ENCODE measurements at places on chromosomes 6 and 20.
A peak's percentile ranks its signal among the peaks of the same experiment; 100 is the strongest.

GRCh38 chr20:63398744-63399514, 37.8 kb upstream of the CHRNA4 start:
- DNase-seq: no peak

- DNase-seq: no peak
Measured at GRCh38 chr6:81145506-81145905, 607.0 kb downstream of the TENT5A start.

DNA sequence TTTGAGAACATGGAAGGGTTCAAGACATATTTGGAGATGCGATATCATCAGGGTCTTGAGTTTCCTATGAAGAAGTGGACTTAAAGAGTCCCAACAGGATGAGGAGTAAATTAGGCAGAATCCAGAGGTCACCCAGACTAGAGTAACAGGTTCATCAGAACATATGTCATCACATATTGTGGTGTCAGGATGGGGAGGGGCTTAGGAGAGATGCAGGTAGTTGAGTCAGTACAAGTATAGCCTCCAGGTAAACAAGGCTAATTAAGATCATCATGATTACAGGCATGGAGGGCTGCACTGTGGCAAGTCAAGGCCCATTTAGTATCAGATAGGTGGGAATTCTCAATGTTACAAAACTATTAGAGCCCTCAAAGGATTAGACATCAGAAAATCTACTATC, 90.1 kb upstream of the PAK5 start:
- no peak for DNase-seq

- DNase-seq: peak; percentile 83
Measured at GRCh38 chr6:35494161-35494563, 2.7 kb downstream of the TEAD3 start.

DNA sequence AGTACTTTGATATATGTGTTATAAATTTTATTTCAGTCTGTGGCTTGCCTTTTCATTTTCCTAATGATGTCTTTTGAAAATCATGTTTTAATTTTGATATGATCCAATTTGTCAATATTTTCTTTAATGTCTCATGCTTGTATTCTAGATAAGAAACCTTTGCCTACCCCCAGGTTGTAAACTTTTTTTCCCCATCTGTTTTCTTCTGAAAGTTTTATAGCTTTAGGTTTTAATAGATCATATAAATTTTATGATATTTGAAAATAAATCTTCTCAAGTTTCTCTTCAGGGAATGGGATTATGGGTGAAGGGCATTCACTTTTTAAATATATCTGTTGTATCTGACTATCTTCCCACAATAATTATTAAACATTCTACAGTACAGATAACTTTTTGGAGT, 66.7 kb downstream of the SESN1 start:
- no peak for DNase-seq

DNA sequence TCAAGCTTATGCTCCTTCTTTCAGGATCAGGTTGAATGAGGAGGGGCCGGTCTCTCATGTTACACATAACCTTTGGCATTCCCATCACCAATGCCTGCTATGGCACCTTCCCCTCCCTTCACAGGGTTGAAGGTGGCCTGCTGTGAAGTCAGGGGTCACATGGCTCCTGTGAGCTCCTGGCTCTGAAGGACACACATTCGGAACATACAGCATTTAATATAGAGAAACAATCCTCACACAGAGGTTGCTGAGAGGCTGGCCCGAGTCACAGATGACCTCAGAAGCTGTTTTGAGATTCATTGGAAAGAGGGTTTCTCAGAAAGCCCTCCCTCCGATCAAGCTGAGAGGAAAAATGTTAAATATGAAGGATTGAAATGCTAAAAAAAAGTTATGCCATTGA, 82.1 kb downstream of the PSMG4 start:
- no peak for DNase-seq

- no peak for DNase-seq
Measured at GRCh38 chr20:48841196-48841874, 13.5 kb upstream of the PREX1 start.

DNA sequence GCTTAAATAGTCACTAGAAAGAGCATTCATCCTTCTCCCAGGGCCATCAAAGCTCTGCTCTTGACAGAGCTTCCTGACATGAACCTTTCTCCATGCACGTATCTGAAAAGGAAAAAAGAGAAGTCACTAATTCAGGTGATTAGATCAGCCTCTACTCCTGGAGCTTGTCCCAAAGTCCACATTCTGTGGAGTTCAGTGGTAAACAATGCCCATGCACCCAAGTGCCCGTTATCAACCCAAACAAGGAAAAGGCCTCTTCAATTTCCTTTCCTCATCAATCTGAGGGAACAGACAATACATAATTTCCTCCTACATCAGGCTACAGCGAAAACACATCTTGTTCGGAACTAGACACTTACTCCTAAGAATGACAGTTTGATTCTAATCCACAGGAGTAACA, 129.2 kb upstream of the PCSK2 start:
- DNase-seq: no peak

DNA sequence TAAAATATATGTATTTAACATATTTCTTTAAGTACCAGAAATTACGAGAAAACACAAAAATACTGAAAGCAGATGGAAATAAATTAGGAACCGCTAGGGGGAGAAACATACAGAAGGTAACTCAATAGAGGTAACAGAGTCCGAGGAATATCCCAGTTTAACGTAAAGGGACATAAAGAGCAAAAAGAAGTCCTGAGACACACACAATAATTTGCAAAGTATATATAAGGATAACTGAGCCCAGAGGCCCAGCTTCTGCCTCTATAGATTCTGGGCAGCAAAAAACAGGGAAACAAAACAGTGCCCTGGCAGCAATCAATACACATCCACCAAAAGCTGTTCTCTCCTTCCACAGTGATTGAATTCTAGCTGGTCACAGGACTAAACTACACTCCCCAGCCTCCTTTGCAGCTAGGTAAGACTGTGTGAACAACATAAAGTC, 15.1 kb downstream of the TBC1D32 start:
- no peak for DNase-seq

GRCh38 chr6:16774437-16774836, 13.2 kb upstream of the ATXN1 start:
- no peak for DNase-seq

GRCh38 chr6:85388531-85388930, 61.4 kb upstream of the NT5E start:
- DNase-seq: no peak

GRCh38 chr6:139271056-139271455, 20.7 kb downstream of the TXLNB start:
- no peak for DNase-seq

GRCh38 chr6:170186006-170186935, 104.6 kb downstream of the DLL1 start:
- DNase-seq: no peak

DNA sequence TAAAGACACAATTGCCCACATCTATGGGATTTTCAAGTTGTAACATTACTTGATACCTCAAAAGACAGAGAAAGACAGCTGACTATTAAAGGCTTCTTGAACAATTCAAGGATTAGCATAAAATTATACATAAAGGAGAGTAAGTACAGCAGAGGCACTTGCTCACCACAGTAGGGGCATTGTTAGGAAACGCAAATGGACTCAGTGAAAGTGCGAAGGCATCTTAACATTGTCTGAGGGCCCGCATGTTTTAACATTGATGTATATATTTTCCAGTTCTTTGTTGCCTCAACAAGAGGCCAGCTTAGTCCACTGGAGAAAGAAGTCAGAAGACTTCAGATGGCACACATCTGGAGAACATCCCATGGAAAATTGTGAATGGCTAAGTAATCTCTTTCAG, 115.4 kb downstream of the SIM1 start:
- no peak for DNase-seq

GRCh38 chr6:43999628-44000027, 127.6 kb downstream of the MRPL14 start:
- no peak for DNase-seq

DNA sequence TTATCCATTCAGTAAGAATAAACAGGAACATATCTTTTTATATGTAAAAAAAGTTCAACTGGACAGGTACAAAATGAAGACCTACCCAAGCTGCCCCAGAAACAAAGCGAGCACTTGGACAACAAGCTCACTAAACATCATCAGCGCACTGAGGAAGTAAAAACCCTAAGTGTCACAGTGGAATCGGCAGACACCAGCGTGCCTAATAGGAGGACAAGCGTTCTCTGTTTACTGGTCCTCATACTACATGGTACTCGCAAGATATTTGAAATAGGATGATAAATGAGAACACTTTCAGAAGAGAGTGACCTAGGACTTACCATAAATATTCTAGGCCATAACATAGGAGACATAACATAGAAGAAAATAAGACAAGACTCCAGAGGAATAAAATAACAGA, 18.2 kb downstream of the MAP7 start:
- no peak for DNase-seq

DNA sequence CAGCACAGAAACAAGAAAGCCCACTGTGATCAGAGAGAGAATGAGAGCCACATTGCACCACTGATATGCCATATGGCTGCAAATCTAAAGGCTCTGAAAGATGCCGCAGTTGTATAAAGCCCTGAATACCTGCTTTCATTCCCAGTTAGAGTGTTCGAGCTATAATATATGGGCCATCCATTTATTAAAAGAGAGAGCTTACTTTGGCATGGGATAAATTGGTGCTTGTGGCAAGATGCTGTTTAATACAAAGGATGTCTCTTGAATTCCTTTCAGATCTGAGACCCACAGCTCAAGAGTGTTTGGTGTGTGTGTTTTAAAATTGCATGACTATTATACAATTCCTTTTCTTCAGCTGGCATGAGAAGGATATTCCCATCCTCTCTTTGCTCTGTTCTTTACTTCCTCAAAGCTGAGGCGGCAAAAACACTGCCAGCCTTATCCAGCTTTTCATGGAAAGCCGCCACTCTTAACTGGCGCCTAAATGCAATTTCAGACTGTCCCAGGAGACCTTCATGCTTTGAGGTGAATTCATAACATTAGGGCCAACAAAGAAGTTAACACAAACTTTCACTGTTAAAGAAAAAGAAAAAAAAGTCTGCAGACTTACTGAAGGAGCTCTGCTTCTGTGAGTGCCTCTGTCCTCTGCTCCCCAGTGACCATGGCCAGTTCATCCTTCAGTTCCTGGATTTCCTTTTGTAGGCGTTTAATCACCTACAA, 147.6 kb downstream of the KIF6 start:
- DNase-seq: no peak

- no peak for DNase-seq
Measured at GRCh38 chr6:3033652-3034051, 34.0 kb downstream of the NQO2 start.

- DNase-seq: no peak
Measured at GRCh38 chr20:20859510-20859909, 147.1 kb upstream of the RALGAPA2 start.

DNA sequence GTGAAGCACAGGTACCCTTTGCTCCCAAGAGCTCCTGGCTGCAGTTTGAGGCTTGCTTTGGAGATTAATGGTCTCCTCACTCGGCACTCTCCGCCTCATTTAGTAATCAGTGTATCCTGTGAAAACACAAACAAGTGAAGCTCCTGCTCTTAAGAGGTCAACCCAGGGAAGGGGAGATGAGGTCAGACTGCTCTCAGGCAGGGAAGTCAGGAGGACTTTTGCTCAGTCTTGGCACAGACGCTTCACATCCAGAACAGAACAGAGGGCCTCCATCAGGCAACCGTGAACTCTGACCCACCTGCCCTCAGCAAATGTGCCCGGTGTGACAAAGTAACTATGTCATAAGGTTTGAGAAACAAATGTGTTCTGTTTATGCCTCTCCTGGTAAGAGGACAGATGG, 428.8 kb upstream of the JARID2 start:
- no peak for DNase-seq

DNA sequence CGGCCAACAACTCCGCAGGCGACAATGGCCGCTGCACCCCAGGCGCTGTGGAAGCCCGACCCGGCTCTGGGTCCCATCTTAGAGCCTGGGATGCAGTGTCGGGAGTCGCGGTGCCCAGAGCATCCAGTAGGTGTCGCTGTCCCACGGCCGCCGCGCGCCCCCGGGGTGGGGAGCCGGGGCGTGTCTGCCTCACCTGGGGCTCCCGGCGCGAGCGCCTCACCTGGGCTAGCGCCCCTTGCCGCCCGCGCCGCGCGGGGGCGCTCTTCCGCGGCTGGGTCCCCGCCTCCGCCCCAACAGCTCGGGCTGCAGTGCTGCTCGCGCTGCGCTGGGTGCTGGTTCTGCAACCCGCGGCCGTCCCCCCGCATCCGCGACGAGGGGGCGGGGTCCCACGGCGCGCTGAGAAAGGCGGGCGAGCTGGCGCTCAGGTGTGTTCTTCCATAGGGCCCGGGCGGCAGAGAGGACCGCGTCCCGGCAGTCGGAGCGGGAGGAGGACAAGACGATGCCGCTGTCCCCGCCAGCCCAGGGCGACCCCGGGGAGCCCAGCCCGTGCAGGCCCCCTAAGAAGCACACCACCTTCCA, at the start of gene CRYBG1:
Gene CRYBG1, plus strand, starts transcription at position 308 of the 579 bp plus-strand sequence. Its CDS starts 192 bp downstream, at position 500.
- DNase-seq: no peak

GRCh38 chr20:16385891-16386290, 187.4 kb downstream of the KIF16B start:
- DNase-seq: no peak

GRCh38 chr6:44856479-44856878, 469.0 kb downstream of the CDC5L start:
- DNase-seq: no peak

GRCh38 chr6:121619013-121619412, 183.6 kb downstream of the GJA1 start:
- DNase-seq: no peak

DNA sequence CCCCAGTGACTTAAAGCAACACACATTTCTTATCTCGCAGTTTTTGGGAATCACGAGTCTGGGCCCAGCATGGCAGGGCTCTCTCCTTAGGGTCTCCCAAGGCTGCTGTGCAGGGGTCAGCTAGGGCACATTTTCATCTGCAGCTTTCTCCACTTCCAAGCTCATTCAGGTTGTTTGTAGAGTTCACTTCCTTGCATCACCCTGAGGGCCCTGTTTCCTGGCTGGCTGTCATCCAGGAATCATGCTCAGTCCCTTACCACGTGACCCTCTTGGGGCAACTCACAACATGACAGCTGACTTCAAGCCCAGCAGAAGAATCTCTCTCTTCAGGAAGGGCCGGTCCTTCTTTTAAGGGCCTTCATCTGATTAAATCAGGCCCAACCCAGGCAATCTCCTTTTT, 21.3 kb downstream of the SNAP25 start:
- no peak for DNase-seq

- DNase-seq: no peak
Measured at GRCh38 chr6:153858529-153858928, 180.5 kb upstream of the OPRM1 start.

GRCh38 chr6:159933077-159933476, 35.8 kb upstream of the IGF2R start:
- no peak for DNase-seq

DNA sequence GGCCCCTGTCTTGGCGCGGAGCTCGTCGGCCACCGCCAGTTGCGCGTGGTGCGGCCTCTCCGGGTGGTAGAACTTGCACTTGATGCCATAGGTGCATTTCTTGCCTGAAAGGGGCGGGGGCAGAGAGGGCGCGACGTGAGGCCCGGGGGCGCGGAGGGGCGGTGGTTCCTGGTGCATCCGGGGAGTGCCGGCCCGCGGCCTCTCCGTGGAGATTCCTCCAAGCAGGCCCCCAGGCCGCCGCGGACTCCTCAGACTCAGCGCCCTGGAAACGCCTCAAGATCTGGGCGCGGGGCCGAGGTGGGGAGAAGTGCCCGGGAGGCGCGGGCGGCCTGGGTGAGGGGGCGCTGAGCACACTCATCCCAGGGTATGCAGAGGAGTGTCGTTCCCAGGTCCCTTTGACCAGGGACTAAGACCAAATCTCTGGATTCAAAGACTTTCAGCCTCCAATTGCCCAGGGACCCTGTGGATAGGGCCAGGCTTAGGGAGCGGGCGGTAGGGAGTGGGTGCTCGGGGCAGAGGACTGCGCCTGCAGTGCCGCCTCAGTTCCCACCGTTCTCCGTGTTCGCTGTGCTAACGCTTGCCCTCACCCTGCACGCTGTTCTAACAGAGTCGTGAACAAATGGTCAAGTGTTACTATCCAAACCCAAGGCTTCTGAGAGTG, 33.3 kb downstream of the ZC3H12D start:
- DNase-seq: no peak

Measured in GDM1 (cell line).